Activated T-helper 1 cell treated with Interleukin-2 at 50 U/mL for 16 hours (primary cell): ENCODE measurements at places on chromosomes 16 and 17.

GRCh38 chr16:35746281-35746962 lies 2287.0 kb downstream of the TP53TG3F start:
- DNase-seq = no peak

- DNase-seq = no peak
These were observed 4.3 kb upstream of the PPP1R1B start for GRCh38 chr17:39622380-39623006.

- no peak for DNase-seq
These were observed 42.1 kb downstream of the ITGAM start for GRCh38 chr16:31301708-31302400.

DNA sequence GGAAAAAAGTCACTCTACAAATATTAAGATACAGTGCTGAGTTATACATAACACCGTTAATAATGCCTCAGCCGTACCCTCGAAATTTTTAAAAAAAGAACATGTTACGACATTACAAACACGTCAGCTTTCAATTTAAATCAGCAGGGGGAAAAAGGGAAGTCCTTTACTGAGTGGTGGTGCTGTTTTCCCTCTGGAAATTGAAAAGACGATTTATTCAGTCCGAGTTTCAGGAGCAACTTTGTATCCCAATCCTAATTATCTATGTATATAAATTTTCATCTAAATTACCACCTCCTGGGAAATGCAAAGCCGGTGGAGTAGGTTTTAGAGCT lies 1.3 kb downstream of the NETO2 start:
- no peak for DNase-seq

DNA sequence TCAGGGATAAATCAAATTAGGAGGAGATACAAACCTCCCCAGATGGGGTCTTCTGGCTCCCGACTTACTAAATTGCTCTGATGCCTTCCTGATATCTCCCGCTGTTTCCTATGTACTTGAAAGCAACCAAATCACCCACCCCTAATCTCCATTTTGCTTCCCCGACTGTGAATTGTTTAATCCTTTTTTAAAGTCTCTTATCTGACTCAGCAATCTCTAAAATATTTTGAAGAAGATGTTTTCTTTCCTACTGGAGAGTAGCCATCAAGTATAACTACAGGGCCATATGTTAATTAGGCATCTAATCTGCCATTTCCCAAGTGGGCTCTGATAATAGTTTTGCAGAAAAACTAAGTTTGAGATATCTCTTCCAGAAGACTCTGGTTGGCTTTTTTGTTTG lies 365.2 kb upstream of the MAF start:
- no peak for DNase-seq

GRCh38 chr16:53899431-53899830 lies 195.5 kb downstream of the FTO start:
- DNase-seq = no peak

DNA sequence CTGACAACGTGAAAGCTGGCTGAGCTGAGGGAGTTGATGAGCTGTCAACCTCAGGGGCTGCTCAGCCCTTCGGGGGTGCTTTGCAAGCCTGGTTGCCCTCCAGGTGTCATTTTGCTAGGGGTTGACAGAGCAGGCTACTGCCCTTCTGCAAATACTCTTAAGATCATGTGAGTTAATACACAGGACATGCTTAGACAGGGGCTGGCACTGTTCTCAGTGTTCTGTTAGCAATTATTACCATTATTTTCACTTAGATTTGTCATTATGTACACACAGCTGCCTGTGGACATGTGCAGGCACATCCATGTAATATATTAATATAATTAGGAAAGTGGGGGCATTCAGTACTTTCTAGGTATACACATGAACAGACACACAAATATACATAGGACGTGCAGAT lies 554.3 kb upstream of the HSBP1 start:
- DNase-seq = no peak

DNA sequence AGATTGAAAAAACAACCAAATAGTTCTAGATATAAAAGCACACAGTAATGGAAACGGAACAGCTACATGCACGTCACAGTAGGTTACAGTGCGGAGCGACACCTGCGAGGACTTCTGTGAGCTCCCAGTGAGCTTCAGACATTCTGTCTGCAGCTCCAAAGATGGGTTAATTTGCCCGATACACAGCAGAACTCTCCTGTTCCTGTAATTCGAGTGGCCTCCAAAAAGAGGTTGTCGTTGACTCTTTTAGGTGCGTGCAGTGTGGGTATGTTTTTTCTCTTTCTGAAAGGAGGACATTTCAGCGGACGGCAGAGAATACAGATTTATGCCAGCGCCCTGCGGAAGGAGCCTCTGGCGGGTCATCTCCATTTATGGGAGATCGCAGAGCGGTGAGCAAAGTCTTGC lies 2.9 kb downstream of the OR1F1 start:
- no peak for DNase-seq

DNA sequence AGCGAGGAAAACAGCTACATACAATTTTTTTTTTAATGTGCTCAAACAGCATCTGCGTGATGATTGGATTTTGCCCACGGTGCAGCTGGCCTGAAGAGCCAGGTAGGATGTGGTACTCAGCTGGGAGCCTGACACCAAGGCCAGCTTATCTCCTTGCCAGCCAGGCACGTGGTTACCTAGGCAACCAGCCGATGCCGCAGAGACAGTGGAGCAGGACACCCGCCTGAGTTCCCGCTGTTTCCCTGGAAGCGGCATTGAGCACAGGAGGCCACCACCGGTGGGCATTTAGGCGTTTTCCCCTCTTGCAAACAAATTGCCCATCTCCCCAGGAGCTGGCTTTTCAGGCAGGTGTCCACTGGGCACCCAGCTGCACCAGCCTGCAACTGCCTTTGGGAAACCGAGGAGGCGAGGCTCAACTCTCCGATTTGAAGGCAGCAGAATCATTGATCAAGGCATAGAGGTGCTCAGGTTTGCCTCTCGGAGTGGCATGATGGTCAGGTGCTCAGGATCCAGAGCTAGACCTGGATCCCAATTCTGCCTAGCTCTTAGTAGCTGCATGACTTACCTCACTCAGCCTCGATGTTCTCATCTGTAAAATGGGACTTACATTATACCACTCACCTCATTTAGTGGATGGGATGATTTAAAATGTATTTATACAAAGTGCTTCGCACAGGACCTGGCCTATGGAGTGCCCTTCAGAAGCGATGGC lies 137.5 kb upstream of the PLCG2 start:
- DNase-seq = no peak

GRCh38 chr17:15912416-15912955 lies 32.4 kb upstream of the ADORA2B start:
- DNase-seq = no peak

GRCh38 chr16:3113765-3114479 lies 1.5 kb downstream of the ZNF205 start:
- DNase-seq = no peak

GRCh38 chr16:82650804-82651203 lies 24.0 kb downstream of the CDH13 start:
- DNase-seq = no peak

DNA sequence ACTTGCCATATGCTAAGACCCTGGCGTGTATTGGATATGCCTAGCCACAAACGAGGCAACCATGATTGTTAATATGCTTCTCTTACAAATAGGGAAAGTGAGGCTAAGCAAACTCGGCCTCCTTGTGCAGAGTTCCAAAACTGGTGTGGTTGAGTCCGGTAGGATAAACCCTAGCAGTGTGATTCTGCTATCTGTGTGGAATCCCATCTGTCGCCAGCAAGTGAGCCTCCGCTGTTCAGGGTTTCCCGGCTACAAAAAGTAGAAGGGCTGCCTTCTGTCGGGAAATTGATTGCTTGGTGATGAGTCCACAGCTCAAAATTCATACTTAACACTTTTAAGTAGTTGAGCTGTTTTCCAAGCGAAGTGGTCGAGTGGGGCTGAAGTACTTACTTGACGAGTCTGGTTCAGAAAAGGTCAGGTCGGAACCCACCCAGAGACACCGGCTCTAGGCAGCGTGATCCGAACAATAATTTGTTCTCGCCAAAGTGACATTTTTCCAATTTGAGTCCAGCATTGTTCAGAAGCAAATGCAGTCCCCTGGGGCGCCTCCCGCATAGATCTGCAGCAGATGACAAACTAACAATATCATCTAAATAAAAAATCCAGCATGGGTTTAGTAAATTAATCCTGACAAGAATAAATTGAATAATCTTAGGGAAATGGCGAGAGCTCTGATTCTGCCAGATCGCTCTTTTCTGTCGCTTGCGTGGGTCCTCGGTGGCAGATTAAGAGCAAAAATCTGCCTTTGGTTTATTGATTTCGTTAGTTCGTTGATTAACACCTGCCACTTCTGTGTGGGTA lies 686.7 kb upstream of the RBFOX1 start:
- DNase-seq = no peak

- DNase-seq = no peak
These were observed 721 bp upstream of the WWOX start for GRCh38 chr16:78098595-78099270.

GRCh38 chr16:1290063-1290501 lies 19.4 kb upstream of the UBE2I start:
- no peak for DNase-seq

DNA sequence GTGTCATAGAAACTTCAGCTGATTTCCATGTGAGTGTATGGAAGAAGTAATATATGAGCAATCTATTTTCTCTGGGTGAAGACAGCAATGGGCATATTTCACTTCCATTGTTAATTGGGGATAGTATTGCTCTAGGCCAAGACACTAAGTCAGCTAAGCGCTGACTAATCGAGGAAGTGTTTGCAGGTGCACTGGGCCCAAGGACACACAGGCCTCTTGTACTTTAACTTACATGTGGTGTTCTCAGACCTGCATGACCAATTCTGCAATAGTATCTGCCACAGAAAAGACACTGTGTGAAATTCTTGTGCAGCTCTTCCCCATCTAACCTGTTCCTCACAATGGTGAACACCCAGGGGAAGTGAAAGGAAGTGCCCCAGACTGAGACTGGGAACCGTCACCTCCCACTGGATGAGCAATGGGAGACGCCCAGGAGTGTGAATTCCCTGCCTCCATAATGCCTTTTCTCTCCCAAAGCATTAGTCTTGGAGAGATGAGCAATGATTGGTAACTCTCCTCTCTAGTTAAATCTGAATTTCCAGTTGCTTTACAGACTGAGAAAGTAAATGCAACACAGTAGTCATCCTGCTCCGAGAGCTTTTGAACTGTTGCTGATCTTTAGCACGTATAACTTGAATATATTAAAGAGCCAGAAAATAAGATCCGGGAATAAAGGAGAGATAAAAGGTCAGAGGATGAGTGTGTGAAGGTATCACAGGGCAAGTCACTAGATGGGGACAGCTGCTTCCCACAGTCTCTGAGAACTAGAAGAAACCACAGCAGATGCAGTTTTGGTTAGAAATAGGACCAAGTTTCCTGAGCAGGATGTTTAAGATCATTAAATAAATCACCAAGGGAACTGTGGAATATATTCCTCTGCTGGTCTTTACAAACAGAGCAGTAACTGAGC lies 82.6 kb downstream of the CDK5R1 start:
- DNase-seq = no peak

DNA sequence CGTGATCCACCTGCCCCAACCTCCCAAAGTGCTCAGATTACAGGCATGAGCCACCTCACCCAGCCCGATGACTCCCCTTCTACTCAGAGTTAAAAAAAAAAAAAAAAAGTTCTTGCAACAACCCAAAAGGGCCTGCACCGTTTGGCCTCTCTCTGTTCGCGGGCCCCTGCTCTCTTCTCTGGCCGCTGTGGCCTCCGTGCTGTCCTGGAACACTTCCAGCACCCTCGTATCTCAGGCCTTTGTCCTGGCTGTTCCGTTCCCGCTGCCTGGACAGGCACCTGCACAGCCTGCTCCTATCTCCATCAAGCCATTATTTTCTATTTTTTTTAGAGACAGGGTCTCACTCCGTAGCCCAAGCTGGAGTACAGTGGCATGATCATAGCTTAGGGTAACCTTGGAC lies 10.8 kb downstream of the MYO1C start:
- no peak for DNase-seq

DNA sequence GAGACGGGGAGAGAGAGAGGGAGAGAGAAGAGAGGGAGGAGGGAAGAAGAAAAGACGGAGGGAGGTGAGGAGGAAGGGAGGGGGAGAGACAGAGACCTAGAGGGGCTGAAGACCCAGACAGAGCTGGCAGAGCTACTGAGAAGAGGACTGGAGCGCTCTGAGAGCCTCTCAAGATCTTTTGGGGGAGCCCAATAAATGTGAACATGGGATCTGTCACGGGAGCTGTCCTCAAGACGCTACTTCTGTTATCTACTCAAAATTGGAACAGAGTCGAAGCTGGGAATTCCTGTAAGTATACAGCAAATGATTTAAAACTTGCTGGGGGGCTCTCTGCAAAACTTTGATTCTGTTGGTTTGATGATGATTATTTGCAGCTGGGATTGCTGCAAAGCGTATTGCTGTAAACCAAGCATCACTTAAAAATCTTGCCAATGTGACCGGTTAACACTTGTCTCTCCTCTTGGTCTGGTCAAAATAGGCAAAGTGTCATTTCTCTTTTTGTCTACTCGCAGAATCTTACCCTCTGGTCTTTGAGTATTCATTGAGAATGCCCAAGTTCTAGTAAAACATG lies 344 bp downstream of the CNTNAP4 start:
- DNase-seq = no peak

- DNase-seq = peak; percentile 31
These were observed 46.8 kb downstream of the HIC1 start for GRCh38 chr17:2101448-2102257.

GRCh38 chr16:64133366-64133765 lies 988.5 kb downstream of the CDH11 start:
- no peak for DNase-seq

DNA sequence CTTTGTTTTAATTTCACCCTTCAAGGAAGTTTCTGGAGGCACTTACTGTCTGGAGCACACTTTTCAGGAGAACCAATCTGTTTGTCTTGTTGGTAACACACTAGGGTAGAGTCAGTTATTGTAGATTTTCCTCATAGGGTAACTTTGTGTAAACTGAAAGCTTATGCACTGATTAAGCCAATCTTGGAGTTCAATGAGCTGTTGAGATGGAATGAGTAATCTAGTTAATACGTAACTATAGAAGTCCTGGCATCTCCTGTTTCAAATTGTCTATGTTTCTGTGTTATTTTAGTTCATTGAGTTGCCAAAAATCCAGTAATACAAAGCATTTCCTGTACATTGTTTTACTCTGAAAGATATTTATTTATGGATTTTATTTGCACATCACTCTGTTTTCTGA lies 111.6 kb upstream of the HAS3 start:
- DNase-seq = no peak

GRCh38 chr17:31787857-31788570 lies 71.0 kb downstream of the COPRS start:
- no peak for DNase-seq

GRCh38 chr16:12543700-12544476 lies 259.8 kb downstream of the CPPED1 start:
- no peak for DNase-seq

GRCh38 chr17:39376434-39376833 lies 25.0 kb downstream of the FBXL20 start:
- no peak for DNase-seq

GRCh38 chr16:56877486-56878182 lies 12.6 kb downstream of the SLC12A3 start:
- no peak for DNase-seq

DNA sequence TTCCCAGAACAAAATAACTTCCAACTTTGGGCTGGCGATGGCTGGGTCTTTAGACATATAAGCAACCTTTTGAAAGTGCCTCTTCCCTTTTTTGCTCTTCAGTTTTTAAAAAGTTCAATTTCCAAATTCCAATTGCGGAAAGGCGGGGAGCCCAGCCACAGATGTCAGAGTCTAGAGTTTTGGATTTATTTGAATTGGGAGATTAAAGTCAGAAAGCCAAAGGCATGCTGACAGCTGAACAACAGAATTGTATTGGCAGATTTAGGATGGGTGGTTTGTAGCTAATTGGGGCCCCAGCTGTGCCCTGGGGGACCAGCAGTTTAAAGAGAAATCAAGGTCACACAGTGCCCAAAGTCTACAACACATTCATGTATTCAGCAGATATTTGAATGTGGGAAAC lies 10.5 kb downstream of the YPEL2 start:
- DNase-seq = no peak
